ENCODE measurements at places on chromosomes 2 and 18.

DNA sequence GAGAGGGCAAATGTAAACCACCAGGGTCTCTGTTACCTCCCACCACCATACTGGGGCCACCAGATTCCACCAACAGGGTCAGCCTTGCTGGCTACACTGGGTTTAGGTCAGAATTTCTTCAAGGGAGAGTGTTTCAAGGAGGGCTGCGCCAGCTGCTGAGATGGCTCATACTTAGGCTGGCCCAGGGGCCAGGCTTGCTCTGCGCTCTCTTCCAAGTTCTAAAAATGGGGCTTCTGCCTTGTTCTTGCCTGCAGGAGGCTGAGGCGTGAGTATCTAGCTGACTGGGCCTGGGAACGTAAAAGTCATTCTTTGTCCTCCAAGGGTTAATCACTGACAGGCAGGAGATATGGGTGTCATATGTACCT lies 28.1 kb downstream of the MRPL33 start:
- no peak for DNase-seq

GRCh38 chr2:162769066-162769465 lies 69.5 kb downstream of the KCNH7 start:
- DNase-seq, result no peak

DNA sequence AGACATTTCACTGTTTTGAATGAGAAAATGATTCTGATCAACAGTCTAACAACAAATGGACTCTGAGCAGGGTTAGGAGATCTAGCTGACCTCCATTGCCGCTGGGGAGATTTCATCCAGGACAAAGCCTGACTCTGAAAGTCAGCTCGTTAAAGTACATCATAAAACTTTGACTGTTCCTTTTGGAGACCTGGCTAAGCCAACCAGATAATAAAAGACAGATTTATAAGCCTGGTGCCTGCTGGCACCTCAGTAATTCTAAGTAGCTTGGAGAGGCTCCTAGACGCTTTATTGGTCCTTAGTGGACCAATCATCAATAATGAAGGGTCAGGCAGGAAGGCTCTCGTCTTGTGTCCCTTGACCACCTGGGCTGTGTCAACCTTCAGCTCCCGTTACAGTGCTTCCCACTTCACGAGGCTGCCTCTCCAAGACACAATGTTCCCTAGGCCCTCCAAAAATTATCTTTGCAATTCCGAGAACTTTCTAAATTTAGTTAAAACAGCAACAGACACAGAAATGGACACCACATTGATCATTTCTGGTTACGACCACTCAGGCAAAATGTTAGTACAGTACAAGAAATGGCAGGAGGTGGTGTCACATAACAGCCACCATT lies 47.9 kb upstream of the PMAIP1 start:
- DNase-seq, result no peak

- DNase-seq, result peak; percentile 3
Measured at GRCh38 chr2:132009874-132010521, 151.8 kb downstream of the ANKRD30BL start.

GRCh38 chr2:236054621-236055305 lies 113.4 kb downstream of the GBX2 start:
- DNase-seq, result no peak

DNA sequence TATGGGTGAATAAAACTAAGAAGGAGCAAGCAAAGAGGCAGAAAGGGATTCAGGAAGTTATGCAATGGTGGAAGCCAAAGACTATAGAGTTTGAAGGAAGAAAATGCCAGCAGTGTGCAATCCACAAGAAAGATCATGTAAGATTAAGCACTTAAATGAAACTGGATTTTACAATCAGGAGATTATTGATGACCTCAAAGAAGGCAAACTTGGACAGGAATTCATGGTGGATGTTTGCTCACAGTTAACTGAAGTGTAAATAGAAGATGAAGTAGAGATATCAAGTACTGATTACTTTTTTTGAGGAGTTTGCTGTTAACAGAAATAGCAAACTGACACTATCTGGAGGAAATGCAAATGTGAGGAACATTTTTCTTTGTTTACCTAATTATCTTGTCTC lies 308.9 kb downstream of the RND3 start:
- no peak for DNase-seq

GRCh38 chr18:55405893-55406406 lies 182.0 kb downstream of the TCF4 start:
- DNase-seq, result no peak

GRCh38 chr2:43387092-43388062 lies 161.0 kb upstream of the ZFP36L2 start:
- no peak for DNase-seq

DNA sequence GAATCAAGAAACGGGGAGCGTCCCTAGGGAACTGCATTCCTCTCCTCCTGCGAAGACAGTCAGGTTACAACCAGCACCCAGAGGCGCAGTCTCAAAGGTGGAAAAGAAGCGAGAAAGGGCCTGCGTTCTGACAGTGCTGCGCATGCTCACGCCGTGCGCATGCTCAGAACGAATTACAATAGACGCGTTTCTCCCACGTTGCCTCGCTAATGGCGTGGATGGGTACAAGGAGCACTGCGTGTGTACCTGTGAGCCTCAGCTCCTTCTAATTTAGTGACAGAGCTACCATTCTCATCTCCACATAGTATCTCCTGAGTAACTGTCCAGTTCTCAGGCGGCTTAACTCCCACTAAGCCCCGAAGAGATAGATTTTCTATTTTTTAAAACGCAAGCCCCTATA lies 448.8 kb downstream of the TXNL1 start:
- DNase-seq, result no peak
